Umbilical cord (tissue), 2 donors: ENCODE measurements at places on chromosomes 7 and 10. TPM values are rescaled to one million over a fixed set of nuclear protein-coding genes. Genes with fewer than 3 reads are reported as not detected.

- DNase-seq = no peak
Observed at GRCh38 chr10:102727037-102727818, 12.8 kb downstream of the SFXN2 start.

DNA sequence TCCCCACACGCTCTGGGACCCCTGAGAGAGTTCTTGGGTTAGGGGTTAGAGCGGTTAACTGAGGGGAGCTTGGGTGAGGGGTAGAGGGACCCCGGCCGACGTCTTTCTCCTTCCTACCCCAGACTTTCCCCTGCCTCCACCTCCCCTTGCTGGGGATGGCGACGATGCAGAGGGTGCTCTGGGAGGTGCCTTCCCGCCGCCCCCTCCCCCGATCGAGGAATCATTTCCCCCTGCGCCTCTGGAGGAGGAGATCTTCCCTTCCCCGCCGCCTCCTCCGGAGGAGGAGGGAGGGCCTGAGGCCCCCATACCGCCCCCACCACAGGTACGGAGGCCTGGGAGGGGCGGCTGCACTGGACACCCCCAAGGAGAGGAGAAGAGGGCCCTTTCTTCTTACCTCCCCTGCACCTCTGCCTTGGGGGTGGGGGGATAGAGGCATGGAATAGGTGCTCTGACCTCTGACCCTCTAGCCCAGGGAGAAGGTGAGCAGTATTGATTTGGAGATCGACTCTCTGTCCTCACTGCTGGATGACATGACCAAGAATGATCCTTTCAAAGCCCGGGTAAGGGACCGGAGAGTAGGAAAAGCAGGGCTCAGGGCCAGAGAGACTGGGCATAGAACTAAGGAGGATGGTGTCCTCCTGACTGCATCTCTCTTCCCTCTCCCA is 1.1 kb downstream of the ZYX start:
- DNase-seq = no peak

DNA sequence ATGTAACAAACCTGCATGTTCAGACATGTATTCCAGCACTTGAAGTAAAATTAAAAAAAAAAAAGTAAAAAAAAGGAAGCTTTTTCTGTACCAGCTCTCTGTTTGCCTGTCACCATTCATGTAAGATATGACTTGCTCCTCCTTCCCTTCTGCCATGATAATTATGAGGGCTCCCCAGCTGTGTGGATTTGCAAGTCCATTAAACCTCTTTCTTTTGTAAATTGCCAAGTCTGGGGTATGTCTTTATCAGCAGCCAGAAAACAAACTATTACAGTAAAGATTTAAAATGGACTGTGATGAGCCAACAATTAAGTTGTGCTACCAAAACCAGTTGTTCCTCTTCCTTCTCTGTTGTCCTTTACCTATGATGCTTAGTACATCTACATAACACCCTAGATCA is 619.6 kb downstream of the ARL4A start:
- DNase-seq = no peak

- DNase-seq = peak; percentile 76
Observed at GRCh38 chr10:80702143-80702542, 164.4 kb downstream of the SH2D4B start.

GRCh38 chr10:49643241-49644034 is 29.6 kb downstream of the CHAT start:
- no peak for DNase-seq

- no peak for DNase-seq
Observed at GRCh38 chr7:148340438-148341280, 249.9 kb upstream of the C7orf33 start.

The INA gene
- total RNA-seq = 1.4 TPM

The CDC14C gene
- total RNA-seq = 2.6 TPM

DNA sequence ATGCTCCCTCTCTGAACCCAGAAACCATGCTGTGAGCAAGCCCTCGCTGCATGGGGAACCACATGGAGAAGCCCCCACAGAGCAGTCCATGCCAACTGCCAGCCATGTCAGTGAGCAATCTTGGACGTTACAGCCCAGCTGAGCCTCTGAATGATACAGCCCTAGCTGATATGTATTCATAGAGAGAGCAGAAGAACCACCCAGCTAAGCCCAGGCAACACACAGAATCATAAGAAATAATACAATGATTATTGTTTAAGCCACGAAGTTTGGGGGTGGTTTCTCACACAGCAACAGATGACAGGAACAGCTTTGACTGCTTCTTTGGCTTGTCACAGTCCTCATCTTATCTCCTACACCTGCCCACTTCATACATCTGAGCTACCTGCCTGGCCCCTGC is 32.5 kb upstream of the CARD11 start:
- DNase-seq = no peak

GRCh38 chr10:98852686-98853085 is 383.0 kb downstream of the HPSE2 start:
- no peak for DNase-seq

DNA sequence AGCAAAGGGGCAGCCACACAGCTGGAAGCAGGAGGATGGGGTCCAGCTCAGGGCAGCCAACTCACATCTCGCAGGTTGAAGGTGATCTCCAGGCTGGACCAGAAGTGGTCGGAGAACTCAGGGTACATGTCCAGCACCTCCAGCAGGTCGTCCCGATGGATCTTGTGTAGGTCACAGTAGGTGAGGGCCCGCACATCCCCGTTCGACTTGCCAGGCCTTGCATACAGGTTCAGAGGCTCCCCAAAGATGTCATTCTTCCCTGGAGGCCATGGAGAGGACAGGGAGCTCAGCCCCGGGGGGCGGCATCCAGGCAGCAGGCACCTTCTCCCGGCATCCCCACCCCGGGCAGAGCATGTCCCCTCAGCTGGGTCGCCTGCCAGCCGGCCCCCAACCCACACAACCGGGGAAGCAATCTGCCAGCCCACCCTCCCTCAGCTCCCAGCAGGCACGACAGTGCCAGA is 29.3 kb downstream of the KCNH2 start:
- no peak for DNase-seq

GRCh38 chr7:154905146-154905545 is 97.8 kb downstream of the PAXIP1 start:
- DNase-seq = no peak

GRCh38 chr10:31549896-31550295 is 230.9 kb downstream of the ZEB1 start:
- DNase-seq = no peak

- no peak for DNase-seq
Observed at GRCh38 chr7:99699946-99700345, 20.1 kb upstream of the CYP3A5 start.

DNA sequence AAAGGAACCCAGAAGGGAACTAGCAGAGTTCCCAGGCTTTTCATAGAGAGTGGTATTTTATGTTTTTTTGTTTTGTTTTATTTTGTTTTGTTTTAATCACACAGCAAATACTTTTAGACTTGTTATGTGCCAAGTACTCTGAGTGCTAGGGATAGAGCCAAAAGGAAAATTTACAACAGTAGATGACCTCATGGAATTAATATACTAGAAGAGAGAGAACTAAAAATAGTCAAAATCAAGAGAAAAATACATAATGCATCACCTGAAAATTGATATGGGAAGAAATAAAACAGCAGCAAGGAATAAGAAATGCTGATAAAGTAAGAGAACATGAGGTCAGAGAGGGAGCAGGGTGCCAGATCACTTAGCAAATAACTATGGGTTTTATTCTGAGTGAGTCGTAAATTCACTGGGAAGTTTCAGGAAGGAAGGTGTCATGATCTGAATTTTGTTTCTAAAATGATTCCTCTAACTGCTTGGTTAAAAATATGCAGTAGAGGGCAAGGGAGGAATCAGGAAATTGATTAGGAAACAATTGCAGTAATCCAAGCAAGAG is 351.0 kb downstream of the ANKRD7 start:
- no peak for DNase-seq

- DNase-seq = no peak
Observed at GRCh38 chr10:104498347-104499081, 142.6 kb upstream of the SORCS3 start.

- DNase-seq = peak; percentile 99
Observed at GRCh38 chr7:136033413-136034031, 56.4 kb upstream of the MTPN start.

DNA sequence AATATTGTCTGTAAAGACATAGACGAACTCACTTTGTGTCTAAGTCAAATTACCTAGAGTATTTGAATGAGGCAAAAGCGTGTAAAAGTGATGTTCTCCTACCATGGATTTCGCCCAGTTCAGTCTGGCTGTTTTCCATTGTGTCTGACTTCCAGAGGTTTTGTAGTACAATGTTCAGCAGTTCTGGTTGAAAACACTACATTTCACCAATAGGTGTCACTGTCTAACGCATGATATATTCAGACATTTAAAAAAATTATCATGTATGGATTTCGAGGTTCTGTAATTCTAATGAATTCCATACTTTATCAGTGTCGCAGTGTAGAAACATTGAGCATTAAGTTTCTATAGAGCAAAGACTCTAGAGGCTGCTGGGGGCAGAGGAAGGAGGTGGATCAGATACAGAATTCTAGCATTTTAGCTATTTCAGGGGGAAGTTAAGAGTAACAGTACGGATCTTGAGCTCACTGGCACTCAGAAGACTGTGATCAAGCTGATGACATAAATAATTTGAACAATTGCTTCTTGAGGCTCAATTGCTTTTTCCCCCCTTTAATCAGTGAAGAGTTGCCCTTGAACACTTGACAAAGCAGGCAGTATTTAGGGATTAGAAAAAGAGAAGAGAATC is 196.9 kb upstream of the RHOBTB1 start:
- DNase-seq = peak; percentile 82

GRCh38 chr7:66429498-66430163 is 199.1 kb upstream of the KCTD7 start:
- DNase-seq = peak; percentile 47

- no peak for DNase-seq
Observed at GRCh38 chr7:139660317-139661042, 117.3 kb downstream of the HIPK2 start.

GRCh38 chr10:91050371-91051034 is 129.6 kb upstream of the ANKRD1 start:
- DNase-seq = peak; percentile 49

DNA sequence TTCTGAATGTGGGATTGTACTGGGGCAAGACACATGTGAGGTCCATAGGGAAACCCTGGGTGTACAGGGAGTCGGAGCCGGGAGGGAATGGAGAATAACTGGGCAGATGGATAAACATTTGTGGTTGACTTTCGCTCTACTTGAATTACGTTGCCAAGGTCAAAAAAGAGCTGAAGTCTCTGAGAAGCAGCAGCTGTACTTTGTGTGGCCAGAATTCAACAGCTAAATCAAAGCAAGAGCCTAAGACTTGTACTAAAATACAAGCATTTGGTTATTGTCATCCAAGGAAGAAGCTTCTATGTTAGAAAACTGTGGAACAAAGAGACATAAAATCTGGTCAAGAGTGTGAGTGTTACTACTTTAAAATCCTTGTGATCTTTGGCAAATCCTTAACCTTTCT is 457.2 kb downstream of the ARL4A start:
- peak; percentile 8 for DNase-seq

DNA sequence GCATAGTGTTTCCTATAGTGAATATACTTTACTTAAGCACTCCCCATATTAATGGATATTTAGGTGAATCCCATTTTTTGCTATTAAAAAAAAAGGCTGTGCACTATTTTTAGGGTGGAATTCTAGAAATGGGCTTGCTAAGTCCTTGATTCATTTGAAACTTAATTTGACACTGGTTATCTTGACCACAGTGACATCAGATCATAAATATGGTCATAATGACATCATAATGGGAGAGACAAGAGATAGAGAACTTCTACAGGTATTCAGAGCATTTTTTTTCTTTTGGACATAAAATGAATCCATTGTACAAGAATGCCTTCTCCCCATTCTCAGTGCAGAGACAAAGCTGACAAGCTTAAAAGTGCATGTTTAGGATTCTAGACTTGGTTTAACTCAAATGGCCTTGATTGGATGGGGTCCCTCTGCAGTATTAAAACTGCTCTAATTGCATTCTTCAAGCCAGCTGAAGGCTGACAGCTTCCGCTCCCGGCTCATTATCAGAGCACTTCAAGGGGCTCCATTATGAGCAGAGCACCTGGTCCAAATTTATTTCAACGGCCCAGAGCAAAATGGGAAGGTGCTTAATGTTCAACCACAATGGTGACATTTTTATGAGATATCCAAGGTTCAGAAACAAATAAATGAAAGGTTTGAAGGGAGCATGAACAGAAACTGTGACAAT is 104.8 kb downstream of the JAZF1 start:
- DNase-seq = no peak

- DNase-seq = no peak
Observed at GRCh38 chr7:55575098-55575497, 2.8 kb upstream of the VOPP1 start.

GRCh38 chr7:151818674-151819519 is 58.0 kb downstream of the PRKAG2 start:
- DNase-seq = no peak

The TMEM225B gene
- not detected for total RNA-seq

DNA sequence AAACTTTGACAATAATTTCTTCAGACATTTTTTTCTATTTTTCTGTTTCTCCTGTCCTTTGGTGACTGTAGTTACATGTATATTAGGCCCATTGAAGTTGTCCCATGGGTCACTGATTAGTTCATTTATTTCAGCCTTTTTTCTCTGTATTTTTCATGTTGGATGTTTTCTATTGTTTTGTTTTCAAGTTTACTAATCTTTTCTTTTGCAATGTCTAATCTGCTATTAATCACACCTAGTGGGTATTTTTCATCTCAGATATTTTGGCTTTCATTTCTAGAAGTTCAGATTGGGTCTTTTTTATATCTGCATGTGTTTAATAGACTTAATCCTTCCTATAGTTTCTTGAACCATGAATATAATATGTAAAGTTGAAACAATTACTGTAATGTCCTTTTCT is 84.7 kb downstream of the PALS2 start:
- no peak for DNase-seq

GRCh38 chr10:110207011-110207804 is at the start of gene MXI1:
Gene MXI1, plus strand, starts transcription at chr10:110207605. Its CDS starts 204 bp downstream, at chr10:110207809.
- DNase-seq = peak; percentile 85

The MRLN gene
- 16.9 TPM for total RNA-seq

The DDX21 gene
- total RNA-seq = 33.5 TPM

The C7orf33 gene
- total RNA-seq = not detected

DNA sequence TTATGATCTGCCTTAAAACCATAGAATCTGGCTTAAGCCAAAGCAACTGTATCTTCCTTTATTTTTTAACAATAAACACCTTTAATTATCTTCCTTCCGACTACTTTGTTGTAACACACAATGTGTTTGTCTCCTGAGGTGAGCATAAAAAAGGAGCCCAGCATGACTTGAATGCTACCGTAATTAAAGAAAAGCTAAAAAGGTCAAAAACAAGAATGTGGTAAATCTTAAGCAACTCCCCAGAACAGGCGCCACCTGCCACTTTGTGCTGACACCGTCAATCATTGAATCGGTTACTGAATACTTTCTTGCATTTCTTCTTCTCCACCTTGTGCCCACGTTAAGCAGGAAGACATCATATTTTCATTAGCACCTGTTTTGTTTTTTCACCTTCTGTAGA is 569.9 kb upstream of the C7orf33 start:
- no peak for DNase-seq

GRCh38 chr10:58140054-58140453 is 127.6 kb downstream of the IPMK start:
- no peak for DNase-seq

GRCh38 chr10:73931767-73932619 is 21.1 kb downstream of the PLAU start:
- DNase-seq = peak; percentile 38

- DNase-seq = no peak
Observed at GRCh38 chr7:81902536-81902935, 132.7 kb upstream of the HGF start.

GRCh38 chr7:26612742-26613141 is 251.6 kb downstream of the SKAP2 start:
- DNase-seq = no peak
